ENCODE measurements at places on chromosomes 4 and X.
A peak's percentile ranks its signal among the peaks of the same experiment; 100 is the strongest.

GRCh38 chr4:64095398-64095797, 313.9 kb downstream of the TECRL start:
- DNase-seq, result no peak

DNA sequence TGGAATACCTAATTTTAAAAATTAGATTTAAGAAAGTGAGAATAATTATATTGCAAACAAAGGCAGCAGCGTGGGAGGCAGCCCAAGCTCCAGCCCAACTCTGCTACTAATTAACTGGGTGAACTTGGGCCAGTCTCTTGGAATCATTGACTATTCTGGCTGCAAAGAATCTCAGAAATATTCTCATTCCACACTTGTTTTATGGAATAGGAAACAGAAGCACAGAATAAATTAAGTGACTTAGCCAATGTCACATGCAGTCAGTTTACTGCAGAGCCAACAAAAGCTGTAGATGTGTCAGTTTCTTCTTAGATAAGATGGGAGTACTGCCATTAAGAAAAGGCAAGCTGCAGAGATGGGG, 132.6 kb upstream of the FAM9B start:
- DNase-seq, result no peak

DNA sequence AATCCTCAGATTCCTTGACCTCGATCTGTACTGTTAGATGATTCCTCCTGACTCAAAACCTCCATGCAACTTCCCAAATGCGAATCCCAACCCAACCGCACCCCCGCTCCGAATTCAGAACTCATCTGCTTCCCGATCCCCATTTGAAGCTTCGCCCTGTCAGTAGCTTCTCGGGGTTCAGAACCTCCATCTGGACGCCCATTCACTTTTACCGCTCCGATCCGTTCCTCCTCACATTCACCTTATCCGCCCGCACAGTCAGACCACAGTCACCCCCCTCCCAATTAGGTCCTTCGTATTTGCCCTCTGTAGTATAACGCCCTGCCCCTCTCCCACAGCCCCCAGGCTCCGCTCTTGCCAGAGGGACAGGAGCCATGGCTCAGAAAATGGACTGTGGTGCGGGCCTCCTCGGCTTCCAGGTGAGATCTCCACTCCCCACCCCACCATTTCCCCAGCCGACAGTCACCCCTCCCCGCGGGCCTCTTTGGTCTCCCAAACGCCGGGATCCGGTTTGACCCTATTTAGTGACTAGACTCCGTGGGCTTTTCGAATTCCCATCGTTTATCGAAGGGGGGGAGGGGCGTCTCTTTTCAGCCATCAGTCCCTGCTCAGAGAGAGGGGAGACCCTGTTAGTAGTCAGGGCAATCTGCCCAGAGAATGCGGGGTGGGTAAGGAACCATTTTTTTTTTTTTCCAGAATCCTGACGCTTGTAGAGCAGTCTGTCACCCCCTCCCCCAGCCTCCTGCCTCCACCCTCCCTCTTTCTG, 691 bp downstream of the MAGED1 start:
- DNase-seq, result peak; percentile 45

GRCh38 chr4:40728333-40728732, 21.4 kb upstream of the NSUN7 start:
- no peak for DNase-seq

DNA sequence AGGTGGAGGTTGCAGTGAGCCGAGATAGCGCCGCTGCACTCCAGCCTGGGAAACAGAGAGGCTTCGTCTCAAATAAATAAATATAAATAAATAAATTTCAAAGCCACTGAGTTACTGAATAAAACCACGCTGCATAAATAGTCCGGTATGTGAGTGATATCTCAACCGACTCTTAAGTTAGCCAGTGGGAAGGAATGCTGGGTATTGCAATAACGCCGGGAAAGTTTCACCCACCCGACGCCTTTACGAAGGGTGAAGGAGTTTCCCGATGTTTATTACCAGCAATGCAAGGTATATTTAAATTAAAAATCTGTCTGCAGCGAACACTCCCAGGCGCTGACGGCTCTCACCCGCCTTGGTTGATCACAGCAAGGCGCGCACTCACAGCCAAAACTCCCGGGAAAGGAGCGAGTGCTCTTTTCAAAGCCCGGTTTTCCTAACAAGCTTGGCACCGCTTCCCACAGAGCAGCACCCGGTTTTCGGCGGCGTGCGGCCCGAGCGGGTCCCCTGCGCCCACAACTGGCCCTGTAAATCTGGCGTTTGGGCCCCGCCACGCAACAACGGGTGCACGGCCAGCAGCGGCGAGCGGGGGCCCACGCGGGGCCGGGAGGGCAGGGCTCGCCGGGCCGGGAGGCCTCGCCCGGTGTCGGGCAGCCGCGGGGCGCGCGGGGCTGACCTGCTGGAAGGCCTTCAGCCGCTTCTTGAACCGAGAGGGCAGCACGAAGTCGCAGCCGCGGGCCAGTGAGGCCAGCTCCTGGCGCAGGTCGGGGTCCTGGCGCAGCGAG, 13.7 kb downstream of the PPP2R3B start:
- peak; percentile 55 for DNase-seq

- no peak for DNase-seq
These were observed 17.1 kb downstream of the ADH1A start for GRCh38 chr4:99273704-99274103.

DNA sequence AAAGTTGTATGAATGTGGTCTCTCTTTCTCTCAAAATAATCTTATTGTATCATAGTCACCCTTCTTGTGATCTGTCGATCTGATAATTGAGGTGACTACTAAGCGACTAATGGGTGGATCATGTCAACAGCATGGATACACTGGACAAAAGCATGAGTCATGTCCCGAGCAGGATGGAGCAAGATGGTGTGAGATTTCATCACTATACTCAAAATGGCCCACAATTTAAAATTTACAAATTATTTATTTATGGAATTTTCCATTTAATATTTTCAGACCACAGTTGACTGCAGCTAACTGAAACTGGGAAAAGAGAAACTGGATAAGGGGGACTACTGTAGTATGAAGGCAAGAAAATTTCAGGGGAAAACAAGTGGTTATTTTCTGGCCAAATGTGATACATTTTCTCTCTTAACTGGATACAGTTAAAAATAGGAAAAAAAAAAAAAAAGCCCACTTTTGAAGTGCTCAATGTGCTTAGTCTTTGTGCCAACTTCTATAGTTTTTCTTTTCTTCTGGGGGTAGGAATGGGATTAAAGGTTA, 25.3 kb downstream of the FAM241A start:
- no peak for DNase-seq

- DNase-seq, result no peak
These were observed 127.2 kb upstream of the PABPC4L start for GRCh38 chr4:134328741-134329140.

- DNase-seq, result no peak
These were observed 115.7 kb downstream of the IRF2 start for GRCh38 chr4:184358521-184359232.

- no peak for DNase-seq
These were observed 23.8 kb downstream of the AFAP1 start for GRCh38 chr4:7915875-7916242.

- no peak for DNase-seq
These were observed 16.4 kb downstream of the MCUB start for GRCh38 chr4:109576462-109576861.

GRCh38 chrX:110786486-110786885, 9.1 kb downstream of the CHRDL1 start:
- no peak for DNase-seq

Data from activated T-cell treated with anti-CD3 and anti-CD28 coated beads, Interleukin-2, amount 50 U/mL, for 24 hours (primary cell).